T-helper 1 cell (primary cell): ENCODE measurements at places on chromosomes 5 and 9.

GRCh38 chr5:171431251-171431777, 11.9 kb downstream of the FGF18 start:
- DNase-seq, result no peak

DNA sequence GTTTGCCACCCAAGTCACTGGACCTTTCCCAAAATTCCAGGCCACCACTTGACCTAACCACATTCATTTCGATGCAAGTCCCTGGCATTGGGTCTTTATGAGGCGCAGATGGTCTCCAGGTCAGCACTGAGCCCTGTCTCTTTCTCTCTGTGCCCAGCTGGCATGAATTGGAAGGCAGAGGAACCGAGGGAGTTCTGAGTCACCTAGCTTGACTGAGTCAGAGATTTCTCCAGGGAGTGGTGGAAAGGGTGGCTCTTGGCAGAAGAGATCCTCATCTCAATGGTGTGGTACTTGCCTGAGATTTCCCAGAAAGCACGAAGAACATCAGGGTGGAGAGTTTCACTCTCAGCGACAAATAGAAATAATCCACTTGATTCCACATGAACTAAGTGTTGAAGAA, 43.8 kb downstream of the WDR36 start:
- DNase-seq, result no peak

DNA sequence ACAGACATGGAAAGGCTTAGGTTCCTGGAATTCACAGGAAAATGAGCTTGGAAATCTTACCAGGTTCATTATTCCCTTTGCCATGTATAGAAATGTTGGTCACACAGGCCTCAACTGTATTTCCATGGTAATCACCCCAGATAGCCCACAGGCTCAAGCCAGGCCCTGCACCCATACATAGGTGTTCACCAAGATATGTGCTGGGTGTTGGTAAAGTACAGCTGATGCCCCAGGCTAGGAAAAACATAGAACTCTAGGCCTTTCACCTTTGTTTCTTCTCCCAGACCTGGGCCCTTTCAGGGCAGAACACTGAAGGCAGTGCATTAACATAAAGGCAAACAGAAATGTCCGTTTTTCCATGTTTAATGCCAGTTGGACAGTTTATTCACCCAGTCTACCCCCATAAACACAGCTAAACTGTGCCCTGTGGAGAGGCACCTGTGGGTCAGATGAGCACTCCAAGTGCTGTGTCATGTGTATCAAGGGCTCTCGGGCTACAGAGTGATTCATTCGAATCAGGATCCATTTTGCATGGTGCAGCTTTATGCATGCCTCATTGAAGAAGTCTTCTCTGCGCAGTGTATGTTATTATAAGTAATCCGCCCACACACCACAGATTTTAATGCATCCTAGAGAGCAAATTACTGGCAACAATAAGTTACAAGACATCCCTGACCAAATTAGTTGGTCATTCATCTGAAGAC, 93.4 kb upstream of the SLC30A5 start:
- no peak for DNase-seq

GRCh38 chr5:55633574-55634208, 78.4 kb downstream of the SLC38A9 start:
- DNase-seq, result no peak

GRCh38 chr9:81666123-81666522, 23.2 kb downstream of the TLE1 start:
- no peak for DNase-seq

DNA sequence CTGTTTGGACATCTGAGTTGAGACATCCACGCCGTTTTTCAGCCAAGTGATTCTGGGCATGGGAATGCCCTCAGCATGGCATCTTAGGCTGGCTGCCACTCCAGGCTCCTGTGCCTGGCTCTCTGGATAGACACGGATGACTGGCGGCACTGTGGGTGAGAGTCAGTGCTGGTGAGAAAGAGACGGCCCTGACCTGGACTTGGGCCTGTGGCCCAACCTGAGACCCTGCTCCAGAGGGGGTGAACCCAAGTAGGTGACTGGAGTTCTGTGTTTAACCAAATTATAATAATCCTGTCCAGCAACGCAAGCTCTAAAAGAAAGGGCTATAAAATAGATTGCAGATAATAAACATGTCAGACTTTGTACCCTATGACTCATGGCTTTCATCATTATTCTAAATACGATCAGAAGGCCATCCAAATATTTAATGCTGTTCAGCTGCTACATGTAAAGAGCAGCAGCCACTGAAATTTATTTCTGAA, 173.9 kb downstream of the HSPA4 start:
- DNase-seq, result no peak

GRCh38 chr5:60802986-60803385, 41.1 kb downstream of the ELOVL7 start:
- no peak for DNase-seq

DNA sequence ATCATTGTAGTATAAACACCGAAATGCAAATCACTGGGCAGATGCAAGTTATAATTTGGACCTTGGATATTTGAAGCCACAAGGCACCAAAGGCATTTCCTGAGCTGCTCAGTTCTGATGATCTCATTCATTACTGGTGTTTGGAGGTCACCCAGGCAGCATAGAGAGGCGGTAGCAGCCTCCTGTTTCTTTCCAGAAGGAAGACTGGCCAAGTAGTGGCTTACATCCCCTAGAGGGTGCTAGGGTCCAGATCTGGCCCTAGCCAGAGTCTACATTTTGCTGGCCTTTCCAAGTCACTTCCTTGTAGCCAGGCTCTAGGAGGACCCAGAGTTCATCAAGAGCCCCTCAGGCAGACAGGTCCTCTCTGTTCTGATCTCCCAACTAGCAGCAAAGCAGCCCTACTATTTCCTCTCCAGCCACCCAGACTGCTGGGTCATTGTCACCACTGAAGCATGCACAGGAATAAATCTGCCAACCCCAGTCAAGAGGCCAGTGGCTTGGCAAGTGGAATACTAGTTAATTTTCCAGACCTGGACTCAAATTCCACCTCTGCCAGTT, 33.4 kb upstream of the TTC1 start:
- DNase-seq, result no peak

GRCh38 chr5:57366744-57367143, 115.9 kb downstream of the ACTBL2 start:
- DNase-seq, result no peak

- DNase-seq, result no peak
Observed at GRCh38 chr5:153827397-153827796, 211.3 kb downstream of the FAM114A2 start.

GRCh38 chr5:22102823-22103359, 750.3 kb downstream of the CDH12 start:
- DNase-seq, result no peak

- no peak for DNase-seq
Observed at GRCh38 chr5:405421-405820, 37.6 kb upstream of the EXOC3 start.

DNA sequence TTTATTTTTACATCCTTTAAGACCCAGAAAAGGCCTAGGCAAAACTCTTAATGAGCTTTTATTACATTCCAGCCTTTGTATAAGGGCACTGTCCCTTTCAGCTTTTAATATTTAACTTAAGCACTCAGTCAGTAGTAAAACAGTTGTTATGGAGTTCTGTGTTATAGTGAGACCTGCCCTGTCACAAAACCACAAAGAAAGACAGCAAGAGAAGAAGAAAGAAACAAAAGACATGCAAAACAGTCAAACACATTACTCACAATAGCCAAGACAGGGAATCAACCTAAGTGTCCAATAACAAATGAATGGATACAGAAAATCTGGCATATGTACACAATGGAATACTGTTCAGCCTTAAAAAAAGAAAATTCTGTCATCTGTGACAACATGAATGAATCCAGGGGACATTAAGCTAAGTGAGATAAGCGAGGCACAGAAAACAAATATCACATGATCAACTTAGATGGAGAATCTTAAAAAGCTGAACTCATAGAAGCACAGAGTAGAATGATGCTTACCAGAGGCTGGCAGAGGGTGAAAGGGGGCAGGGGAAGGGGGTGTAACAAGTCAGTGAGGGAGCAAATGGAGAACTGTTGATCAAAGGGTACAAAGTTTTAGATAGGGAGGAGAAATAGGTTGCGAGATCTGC, 63.8 kb upstream of the CCNG1 start:
- DNase-seq, result no peak

GRCh38 chr9:69389437-69389995, 64.5 kb downstream of the ENTREP1 start:
- DNase-seq, result no peak

GRCh38 chr5:74248576-74248975, 392.0 kb downstream of the ENC1 start:
- DNase-seq, result no peak

DNA sequence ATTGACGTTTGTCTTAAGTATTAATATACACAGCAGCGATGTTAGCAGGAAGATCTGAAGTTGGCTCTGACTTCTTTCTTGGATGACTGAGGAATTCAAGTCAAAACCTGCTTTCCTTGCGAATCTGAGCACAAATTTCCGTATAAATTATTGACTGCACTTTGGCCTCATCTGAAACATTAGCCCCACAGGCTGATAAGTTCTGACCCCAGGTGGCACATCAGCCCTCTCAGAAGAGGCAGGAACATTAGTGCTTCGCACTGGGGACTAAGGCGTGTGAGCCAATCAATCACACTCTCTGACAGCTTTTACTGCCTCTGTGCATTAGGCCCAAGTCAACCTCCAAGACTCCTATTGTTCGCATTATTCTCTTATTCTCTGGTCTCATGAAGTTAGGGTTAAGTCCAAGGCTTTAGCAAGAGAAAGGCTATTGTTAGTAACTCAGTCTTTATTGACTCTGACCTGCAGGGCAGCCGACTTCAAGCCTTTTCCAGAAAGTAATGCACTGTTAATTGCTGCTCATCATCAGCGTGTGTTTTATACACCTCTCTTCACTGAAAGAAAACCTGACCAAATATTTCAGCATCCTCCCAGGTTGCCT, 84.2 kb downstream of the ZNF608 start:
- no peak for DNase-seq

GRCh38 chr5:124663101-124663506, 83.3 kb downstream of the ZNF608 start:
- no peak for DNase-seq

- no peak for DNase-seq
Observed at GRCh38 chr5:124742521-124742920, 3.9 kb downstream of the ZNF608 start.

DNA sequence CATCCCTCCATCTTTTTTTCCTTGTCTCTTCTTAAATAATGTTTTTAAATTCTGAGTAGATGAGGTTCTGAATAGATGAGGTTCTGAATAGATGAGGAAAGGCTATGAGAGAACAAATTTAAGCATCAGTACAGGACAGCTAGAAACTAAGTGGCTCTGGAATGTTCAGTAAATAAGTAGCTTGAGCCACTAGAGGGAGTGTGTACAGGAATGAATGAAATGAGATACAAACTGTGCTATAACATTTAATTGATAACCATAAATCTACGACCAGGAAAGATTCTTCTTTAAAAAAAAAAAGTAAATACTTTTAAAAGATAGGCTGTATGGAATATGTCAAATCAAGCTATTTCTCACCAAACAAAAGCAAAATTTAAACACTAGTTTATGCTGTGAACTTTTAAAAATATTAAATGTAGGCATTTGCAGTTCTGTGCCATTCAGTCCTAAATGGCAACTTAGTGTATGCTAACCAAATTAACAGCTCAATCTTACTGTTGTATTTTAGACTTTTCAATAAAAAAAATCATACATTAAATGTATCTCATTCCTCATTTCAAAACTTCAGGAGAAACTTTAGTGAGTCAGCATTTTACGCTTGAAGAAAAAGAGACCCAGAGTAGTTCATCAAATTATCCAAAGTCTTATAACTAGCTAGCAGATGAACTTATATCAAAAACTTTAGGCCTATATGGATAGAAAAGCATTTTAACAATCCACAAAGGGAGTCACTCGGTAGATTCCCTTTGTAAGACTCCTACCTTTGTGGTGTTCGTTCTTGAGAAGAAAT, 70.4 kb upstream of the SNX2 start:
- no peak for DNase-seq
